ENCODE measurements at places on chromosomes 7 and 10.
A peak's percentile ranks its signal among the peaks of the same experiment; 100 is the strongest.

DNA sequence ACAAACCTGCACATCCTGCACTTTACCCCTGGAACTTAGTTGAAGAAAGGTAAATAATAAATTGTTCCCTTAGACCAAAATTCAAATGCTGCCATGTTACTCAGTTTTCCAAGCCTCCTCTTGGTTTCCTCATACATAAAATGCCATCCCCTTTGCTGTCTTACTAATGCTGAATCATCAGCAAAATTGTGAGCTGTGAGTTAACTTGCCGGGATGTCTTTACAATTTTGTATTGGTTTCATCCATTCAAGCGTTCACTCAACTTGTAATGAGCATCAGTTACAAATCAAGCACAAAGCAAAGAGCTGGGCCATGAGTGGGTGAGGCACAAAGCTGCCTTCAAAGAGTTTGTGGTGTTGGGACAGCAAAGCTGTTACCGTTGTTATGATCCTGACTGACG lies 395.8 kb upstream of the ZMIZ1 start:
- no peak for DNase-seq

DNA sequence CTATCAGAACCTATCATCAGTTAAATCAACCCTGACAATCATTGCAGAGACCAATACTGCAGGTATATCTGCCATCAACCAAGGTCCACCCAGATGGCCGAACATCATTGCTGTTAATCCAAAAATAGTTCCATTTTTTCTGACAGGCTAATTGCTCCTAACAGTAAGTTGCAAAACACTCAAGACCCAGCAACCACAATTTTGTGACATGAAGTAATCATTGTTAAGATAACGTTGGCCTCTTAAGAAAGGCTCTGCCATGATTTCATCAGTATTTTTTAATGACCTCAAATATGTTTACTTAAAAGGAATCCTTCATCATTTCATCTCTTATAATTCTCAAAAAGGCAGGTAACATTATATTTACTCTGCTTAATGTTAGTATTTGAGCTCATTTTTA lies 553.4 kb upstream of the POM121L12 start:
- DNase-seq, result no peak

- no peak for DNase-seq
Observed at GRCh38 chr7:44081266-44081748, 1.0 kb downstream of the POLM start.

DNA sequence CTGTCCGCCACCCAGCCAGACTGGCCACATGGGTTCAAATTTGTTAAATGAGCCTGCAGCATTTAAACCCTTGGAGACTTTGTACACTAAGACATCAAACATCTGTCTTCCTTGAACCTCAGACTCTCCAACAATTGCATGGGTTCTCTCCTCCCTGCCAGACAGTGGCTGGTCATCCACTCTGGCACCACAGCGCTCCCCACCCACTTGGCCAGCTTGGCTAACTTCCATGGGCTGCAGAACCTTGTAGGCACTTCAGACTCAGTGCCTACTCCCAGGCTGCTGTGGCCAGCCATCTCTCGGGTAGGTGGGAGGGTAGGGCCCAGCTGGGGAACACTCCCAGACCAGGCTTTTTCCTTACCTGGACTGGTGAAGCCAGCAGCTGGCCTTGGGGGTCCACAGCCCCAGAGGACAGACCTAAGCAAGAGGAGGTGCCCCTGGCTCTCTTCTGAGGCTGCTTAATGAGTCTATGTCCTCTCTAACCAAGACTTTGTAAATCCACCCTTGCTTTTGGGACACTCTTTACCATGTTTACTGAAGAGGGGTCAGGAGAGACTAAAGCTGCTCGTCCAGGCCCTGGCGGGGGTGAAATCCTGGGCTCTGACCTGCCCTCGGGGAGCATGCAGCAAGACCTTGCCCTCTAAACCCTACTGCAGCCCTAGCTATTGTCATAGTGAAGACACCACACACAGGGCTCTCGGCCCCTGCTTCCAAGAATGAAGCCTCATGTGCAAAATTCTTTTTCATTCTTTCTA lies 82.7 kb downstream of the ARHGAP22 start:
- no peak for DNase-seq

DNA sequence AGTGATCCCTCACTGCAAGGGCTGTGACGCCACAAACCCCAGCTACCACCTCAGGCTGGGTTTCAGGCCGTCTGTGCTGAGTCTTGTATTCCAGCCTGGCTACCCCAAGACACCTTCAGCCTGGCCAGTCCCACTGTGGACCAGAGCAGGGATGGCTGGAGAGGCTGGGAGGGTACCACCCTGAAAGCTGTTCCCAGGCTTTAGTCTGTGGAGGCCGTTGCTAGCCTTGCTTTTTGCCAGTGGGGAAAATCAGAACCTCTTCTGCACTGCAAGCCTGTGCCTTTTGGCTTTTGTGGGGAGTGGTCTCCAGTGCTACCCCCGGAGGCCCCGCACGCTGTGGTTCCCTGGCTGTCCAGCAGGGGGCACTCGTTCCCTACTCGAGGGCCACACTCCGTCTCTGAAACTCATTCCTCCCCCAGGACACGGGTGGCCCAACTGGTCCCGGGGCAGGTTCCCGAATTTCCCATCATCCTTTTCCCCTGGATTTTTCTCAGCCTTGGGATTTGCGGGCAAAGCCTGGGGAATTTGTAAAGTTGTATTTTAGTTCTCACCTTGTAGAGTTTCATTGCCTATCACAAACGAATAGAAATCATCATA lies 128.4 kb upstream of the BTBD16 start:
- peak; percentile 40 for DNase-seq

GRCh38 chr10:132560241-132560731 lies 22.7 kb downstream of the INPP5A start:
- no peak for DNase-seq

GRCh38 chr7:1750541-1751021 lies 80.5 kb downstream of the ELFN1 start:
- no peak for DNase-seq

DNA sequence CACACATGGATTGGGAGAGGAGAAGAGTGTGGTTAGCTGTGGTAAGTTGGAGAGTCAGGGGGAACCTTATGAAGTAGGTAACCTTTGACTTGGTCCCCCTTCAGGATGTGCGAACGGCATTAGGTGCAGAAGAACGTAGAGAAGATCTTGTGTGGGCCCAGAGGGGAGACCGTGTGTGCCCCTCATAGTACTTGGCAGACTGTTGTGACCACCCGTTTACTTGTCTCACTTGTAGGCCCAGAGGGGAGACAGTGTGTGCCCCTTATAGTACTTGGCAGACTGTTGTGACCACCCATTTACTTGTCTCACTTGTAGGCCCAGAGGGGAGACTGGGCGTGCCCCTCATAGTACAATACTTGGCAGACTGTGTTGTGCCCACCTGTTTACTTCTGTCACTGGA lies 2.6 kb downstream of the GTPBP4 start:
- no peak for DNase-seq

DNA sequence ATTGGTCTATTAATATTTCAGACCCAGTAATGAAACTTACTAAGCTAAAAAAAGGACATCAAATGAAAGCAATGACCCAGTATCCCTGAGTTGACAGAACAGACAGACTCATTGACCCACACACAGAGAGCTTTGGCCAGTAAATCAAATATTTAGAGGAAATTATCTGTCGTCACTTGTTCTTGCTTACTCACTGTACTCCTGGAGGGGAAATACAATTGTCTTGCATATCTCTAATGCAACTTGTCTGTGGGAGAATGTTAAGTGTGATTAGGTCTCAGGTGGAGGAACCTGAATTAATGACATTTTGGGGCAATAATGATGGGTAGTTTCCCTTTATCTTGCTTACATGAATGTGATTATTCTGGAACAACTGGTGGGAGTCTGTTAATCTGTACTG lies 80.4 kb downstream of the CUBN start:
- no peak for DNase-seq

GRCh38 chr7:139182363-139182762 lies 48.7 kb upstream of the UBN2 start:
- no peak for DNase-seq

DNA sequence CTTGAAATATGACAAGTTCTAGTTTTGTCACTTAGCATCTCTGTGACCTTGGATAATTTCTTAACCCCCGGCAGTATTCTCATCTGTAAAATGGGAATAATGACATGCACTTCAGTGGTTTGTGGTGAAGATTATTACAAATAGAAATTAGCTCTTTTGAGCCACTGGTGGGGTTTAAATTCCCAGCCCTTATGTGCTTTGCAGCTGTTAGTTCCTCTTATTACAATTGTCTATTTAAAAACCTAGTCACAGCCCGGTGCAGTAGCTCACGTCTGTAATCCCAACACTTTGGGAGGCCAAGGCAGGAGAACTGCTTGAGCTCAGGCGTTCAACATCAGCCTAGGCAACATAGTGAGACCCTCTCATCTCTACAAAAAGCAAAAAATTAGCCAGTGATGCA lies 30.1 kb downstream of the CAV1 start:
- no peak for DNase-seq

GRCh38 chr10:71270301-71271220 lies 48.5 kb upstream of the SLC29A3 start:
- peak; percentile 36 for DNase-seq

DNA sequence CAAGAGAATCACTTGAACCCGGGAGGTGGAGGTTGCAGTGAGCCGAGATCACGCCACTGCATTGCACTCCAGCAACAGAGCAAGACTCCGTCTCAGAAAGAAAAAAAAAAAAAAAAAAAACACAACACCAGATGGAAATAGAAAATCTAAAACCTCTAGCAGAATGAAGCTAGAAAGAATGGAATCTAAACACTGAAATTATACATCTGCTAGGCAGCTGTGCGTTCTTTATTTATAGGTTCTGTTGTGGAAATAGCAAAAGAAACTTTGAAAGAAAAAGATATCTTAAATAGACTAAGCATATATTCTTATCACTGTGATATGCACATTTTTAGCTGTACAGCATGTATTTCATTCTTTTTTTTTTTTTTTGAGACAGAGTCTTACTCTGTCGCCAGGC lies 17.1 kb downstream of the BMPR1A start:
- no peak for DNase-seq

- DNase-seq, result no peak
Observed at GRCh38 chr10:110750931-110751330, 106.8 kb downstream of the RBM20 start.

- no peak for DNase-seq
Observed at GRCh38 chr7:40194745-40195144, 59.9 kb downstream of the SUGCT start.

DNA sequence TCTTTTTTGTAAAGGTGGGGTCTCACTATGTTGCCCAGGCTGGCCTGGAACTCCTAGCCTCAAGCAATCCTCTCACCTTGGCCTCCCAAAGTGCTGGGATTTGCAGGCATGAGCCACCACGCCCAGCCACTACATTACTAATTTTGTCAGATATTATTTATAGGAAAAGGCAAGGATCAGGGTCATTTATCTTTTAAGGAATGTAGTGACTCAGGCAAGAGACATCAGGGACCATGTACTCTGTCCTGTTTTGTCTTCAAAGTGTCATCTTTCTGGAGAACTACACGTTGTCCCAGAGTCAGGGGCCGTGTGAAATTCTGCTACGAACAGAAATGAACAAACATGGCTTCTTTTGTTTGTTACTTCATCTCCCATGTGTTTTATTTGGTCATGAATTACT lies 105.3 kb downstream of the NPTX2 start:
- no peak for DNase-seq

- DNase-seq, result no peak
Observed at GRCh38 chr7:47461161-47461560, 120.8 kb downstream of the TNS3 start.

DNA sequence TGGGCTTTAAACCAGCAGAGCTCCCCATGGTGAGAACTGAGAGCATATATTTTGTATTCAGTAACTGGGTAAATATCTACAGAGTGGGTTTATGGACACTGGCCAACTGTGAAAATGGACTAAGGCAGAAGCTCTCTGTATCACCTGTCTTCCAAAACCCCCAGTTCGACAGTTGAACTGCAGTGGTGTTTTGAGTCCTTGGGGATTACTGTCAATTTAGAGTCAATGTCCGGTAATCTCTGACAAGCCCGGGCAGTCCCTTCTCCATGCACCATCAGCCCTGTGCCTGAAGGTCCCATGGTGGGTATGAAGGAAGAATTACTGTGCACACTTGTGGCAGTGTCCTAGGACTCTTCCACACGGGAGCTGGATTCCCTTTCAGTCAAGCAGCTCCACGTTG lies 235.0 kb downstream of the CCSER2 start:
- no peak for DNase-seq

- no peak for DNase-seq
Observed at GRCh38 chr10:120650705-120651399, 193.8 kb downstream of the PLPP4 start.

DNA sequence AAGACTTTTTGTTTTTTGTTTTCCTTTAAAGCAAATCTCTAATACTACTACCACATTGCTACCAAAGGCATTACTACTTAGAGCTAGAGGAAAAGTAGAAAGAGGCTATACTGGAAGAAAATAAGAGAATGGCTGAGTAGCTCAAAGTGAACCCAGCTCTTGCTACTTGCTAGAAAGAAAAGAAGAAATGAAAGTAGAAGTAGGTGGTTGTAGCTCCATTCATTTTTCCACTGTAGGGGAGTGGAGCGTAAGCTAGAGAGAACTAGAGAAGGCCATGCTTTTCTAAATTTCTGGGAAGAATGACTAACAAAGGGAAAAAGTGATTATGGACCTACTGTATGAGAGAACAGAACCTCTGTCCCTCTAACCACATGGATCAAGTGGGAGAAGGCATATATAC lies 184.4 kb downstream of the PON1 start:
- no peak for DNase-seq

GRCh38 chr7:94061326-94061725 lies 57.2 kb upstream of the BET1 start:
- no peak for DNase-seq

Measured in activated naive CD8-positive, alpha-beta T cell treated with anti-CD3 and anti-CD28 coated beads, Interleukin-2, amount 50 U/mL, for 24 hours (primary cell).